Mesothelial cell of epicardium (in vitro differentiated cells): ENCODE measurements at places on chromosomes 2 and 18. TPM values are rescaled to one million over a fixed set of nuclear protein-coding genes. Genes with fewer than 3 reads are reported as not detected.

DNA sequence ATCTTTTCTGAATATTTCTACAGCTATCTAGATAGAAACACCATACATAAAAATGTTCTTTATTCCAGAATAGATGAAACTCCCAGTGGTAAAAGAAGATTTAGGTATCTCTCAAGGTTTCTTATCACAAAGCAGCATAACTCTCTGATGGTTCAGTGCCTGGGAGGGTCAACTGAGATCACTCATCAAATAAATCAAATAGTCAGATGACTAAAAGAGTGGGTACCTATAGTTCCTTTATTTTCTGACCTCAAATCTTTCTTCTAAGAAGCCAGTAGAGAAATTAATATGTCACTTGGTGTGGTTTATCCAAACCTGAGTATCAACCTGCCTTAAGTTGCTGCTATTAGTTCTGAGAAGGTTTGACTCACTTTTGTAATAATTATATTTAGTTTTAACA, 120.9 kb downstream of the TMEFF2 start:
- DNase-seq = no peak

The C2orf81 gene
- total RNA-seq = 4.7 to 8.8 TPM (median 6.0 TPM) in 3 replicates

The FBXO41 gene
- 7.6 to 8.1 TPM (median 7.8 TPM) in 3 replicates for total RNA-seq

GRCh38 chr2:68669651-68670050, 26.3 kb downstream of the PROKR1 start:
- no peak for DNase-seq

The SP5 gene
- total RNA-seq = 2.2 to 4.6 TPM (median 2.7 TPM) in 3 replicates

- DNase-seq = no peak
Measured at GRCh38 chr2:19104503-19104902, 253.9 kb downstream of the OSR1 start.
